Neural progenitor cell (in vitro differentiated cells): ENCODE measurements at places on chromosomes 1 and 21. TPM values are rescaled to one million over a fixed set of nuclear protein-coding genes. Genes with fewer than 3 reads are reported as not detected.
A peak's percentile ranks its signal among the peaks of the same experiment; 100 is the strongest.

DNA sequence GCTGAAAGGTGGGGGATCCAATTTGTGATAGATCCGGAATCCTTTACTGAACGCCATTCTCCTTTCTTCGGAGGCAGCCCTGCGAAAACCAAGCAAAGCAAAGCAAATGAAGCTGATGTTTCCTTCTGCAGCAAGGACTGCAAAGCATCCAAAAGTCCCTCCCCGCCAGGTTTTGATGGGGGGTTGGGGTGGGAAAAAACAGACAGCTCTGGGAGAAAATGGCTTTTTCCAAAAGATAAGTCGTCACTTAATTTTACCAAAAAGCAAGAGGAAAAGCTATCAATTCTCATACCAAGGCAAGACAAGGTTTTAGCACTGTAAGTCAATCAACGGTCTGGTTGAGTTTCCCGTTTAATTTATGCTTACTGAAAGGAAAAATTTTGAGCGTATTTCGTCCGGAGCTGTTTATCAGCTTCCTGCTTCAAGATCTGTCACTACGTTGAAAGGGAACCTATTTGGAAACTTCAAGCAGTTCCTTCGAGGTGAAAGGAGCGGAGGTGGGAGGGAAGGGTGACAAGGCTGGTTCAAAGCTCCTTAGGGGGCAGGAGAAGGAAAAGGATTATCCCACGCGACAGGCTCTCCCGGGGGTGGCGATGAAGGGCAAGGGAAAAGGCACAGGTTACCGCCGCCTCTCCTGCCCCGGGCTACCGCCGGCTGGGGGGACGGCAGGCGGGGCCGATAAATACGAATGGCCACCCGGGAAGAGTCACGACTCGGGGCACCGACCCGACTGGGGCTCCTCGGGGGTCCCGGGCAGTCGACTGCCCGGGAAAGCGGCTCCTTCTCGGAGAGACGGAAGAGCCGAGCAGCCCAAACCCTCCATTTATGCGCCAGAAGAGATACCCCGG is 750 bp downstream of the SYNJ1 start:
- peak; percentile 36 for DNase-seq
- H3K4me3 ChIP-seq: peak overlapping the region; percentile 81
- no peaks in the 10 kb centered on the region for H3K36me3 ChIP-seq
- H3K27me3 ChIP-seq: no peaks in the 10 kb centered on the region
- no peak overlapping the region for H3K27ac ChIP-seq

DNA sequence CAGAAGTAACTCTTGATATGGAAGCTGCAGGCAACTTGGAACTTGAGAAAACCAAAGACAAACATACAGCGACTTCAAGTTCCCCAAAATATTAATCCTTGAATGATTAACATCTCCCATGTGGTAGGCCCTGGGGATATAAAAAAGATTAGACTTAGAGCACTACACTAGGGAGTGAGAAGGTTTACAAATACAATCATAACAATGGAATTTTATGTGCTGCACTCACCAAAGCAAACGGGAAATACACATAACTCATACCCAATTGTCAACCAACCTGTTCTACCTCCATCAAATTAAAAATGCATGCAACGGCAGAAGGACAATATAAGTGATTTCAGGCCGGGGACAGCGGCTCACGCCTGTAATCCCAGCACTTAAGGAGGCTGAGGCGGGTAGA is 3.7 kb downstream of the SMYD3 start:
- H3K27ac ChIP-seq: no peak overlapping the region
- H3K27me3 ChIP-seq: no peaks in the 10 kb centered on the region
- DNase-seq: no peak
- no peak overlapping the region for H3K4me3 ChIP-seq

DNA sequence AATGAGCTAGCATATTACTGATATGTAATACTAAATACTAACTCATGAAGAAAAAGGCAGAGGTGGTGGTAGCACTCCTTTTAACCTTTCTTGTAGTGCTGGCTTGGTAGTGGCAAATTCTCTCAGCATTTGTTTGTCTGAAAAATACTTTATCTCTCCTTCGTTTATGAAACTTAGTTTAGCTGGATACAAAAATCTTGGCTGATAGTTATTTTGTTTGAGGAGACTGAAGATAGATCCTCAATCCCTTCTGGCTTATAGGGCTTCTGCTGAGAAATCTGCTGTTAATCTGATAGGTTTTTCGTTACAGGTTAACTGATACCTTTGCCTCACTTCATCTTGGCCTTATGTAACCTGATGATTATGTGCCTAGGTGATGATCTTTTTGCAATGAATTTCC is 87.8 kb downstream of the LYPLAL1 start:
- no peak overlapping the region for H3K27ac ChIP-seq
- no peaks in the 10 kb centered on the region for H3K27me3 ChIP-seq
- DNase-seq: no peak
- H3K4me1 ChIP-seq: peaks cover 15% of the 10 kb centered on the region
- no peak overlapping the region for H3K4me3 ChIP-seq

DNA sequence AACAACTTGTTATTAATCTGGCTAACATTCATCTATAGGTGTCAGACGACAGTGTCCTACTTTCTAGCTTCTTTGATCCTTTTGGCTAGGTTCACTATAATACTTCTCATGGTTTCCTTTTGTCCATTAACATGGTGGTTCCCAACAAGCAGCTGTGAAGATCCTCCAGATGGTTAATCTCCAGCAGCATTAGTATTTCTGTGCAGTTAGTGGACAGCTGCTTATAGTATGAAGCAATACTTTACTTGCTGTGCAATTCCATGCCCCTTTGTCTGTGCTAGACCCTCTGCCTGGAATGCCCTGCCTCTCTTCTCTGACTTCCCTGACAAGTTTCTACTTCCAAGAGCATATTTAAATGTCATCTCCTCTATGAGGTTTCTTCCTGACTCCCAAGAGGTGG is 41.7 kb upstream of the ARHGAP29 start:
- no peak overlapping the region for H3K27ac ChIP-seq
- no peaks in the 10 kb centered on the region for H3K36me3 ChIP-seq
- no peak overlapping the region for H3K4me3 ChIP-seq
- DNase-seq: no peak

- H3K4me3 ChIP-seq: no peak overlapping the region
- H3K4me1 ChIP-seq: no peaks in the 10 kb centered on the region
- no peaks in the 10 kb centered on the region for H3K27me3 ChIP-seq
- DNase-seq: no peak
- H3K36me3 ChIP-seq: no peaks in the 10 kb centered on the region
- H3K27ac ChIP-seq: no peak overlapping the region
Measured at GRCh38 chr1:149877211-149877946, 22.0 kb upstream of the BOLA1 start.

The NBPF1 gene
- total RNA-seq: 54.9 and 69.9 TPM in 2 replicates
